ENCODE measurements at places on chromosomes 16 and 17.

- DNase-seq, result no peak
Observed at GRCh38 chr16:2090777-2091546, 43.2 kb downstream of the TSC2 start.

- no peak for DNase-seq
Observed at GRCh38 chr17:60631119-60631518, 31.1 kb downstream of the PPM1D start.

GRCh38 chr17:61245706-61246135 lies 153.9 kb upstream of the TBX2 start:
- DNase-seq, result no peak

DNA sequence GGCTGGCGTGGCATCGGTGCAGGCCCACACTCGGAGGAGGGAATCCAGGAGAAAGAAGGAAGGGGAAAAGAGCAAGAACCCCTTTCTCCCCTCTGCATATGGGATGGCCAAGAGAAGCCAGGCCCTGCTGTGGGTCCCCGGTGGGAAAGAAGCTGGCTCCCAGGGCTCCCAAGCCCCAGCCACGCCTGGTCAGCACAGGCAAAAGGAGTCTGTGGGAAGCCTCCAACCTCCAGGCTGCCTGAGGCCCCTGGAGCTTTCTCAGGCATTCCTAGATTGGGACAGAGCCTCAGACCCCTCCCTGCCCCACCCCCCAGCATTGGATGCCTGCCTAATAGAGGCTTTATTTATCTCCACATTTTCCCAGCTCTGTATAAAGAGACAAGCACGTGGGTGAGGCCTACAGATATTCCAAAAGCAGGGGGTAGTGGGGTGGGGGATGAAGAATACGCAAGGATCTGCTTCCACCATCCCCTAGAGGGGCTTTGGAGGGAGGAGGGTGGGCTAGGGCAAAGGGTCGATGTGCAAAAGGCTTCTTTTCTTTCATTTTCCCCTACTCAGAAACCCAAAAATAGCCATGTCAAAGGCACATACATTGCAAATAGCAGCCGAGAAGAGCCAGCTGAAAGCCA lies 56.4 kb downstream of the MPRIP start:
- DNase-seq, result no peak

DNA sequence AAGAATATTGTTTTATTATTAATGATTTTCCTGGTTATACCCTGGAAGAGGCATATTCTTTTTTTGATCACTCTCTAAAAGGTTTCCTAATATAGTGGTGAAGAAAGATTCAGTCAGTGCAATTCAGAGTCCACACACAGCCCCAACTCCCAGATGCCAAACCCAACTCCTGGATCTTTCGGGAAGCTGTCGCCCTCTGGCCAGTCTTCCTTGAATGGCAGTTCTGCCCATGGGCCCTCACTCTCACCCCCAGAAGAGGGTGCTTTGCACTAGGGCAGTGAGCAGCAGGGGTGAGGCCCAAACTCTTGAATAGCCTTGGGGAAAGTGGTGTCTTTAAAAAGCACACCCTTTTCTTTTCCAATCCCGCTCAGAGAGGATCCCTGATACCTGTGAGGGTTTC lies 11.0 kb downstream of the KRT32 start:
- DNase-seq, result no peak

DNA sequence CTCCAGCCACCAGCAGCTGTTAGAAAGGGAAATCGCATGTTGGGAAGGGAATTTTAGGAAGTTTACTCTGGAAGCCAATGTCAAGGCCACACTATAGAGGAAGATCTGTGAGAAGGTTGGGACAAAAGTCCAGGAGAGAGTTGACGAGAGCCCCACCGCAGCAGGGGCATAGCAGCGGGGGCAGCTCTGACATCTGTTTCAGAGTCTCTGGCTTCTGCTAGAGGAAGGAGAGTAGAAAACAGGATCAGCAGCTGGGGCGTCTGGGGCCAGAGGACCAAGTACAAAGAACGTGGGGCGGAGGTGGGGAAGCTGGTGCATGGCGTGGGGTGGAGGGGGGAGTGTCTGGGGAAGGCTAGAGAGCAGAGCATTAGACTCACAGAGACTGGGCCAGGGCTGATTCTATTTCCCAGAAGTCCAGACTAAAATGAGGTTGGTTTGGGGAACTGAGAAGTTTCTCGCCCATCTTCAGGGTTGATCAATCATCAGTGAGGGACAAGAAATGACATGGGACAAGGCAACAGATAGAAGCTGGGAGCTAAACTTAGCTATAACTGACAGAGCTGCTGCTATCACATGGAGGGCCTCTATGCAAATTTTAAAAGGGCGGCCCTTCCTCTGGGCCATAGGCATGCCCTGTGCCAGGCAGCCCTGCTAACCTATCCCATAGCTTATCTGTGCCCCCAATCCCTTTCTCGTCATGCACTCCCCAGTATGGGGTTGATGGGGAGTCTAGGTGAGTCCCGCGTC lies 1.2 kb downstream of the RABEP2 start:
- DNase-seq, result no peak

- DNase-seq, result no peak
Observed at GRCh38 chr16:84973236-84973635, 38.1 kb downstream of the ZDHHC7 start.

- DNase-seq, result no peak
Observed at GRCh38 chr17:44130693-44131349, 7.4 kb upstream of the HDAC5 start.
